Fibroblast of mammary gland (primary cell): ENCODE measurements at places on chromosomes 2 and 18.

DNA sequence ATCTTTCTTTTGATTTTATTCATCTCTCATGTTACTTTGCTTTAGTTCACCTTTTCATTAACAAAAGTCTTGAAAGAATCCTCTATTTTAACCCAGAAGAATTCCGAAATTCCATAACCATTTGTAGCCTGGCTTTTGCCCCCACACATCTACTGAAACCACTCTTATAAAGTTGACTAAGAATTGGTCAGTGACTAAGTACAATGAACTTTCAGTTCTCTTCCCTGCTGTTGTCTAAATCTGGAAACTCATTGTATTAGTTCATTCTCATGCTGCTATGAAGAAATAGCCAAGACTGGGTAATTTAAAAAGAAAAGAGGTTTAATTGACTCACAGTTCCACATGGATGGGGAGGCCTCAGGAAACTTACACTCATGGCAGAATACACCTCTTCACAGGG, 49.9 kb upstream of the PNPT1 start:
- peak; percentile 70 for DNase-seq

DNA sequence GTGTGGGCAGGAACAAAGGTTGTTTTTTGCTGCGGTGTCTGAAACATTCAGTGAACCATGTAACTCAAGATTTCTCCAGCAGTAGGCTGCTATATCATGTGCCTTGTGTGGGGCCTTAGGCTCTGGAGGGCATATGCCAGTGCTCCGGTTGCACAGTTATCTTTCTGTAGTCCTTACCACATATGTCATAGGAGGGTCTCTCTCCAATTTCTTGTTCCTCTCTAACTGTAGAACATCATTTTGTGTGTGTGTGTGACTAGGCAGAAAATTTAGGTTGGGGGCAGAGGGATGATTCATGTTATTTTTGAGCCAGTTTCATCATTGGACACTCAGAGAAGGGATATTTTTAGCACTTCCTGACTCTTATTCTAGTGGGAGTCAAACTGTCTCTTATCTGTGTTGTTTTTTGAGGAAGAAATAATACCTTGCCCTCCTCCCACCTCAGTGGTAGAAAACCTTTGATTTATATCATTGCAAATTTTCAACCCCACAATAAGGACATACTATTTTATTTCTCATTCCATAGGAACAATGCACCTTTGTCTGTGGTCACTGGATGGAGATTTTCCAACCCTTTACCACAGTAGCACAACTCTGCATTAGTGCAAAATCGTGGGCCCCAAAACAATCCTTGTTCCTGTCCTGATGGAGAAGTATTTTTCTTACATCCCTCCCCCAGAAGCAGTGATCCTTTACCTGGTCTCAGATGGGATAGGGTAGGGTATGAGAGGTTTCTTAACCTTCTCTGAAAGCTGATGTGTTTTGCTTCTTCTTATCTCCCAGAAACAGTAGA, 113.9 kb downstream of the CCDC74A start:
- peak; percentile 54 for DNase-seq

GRCh38 chr2:69124343-69124742, 111.4 kb downstream of the ANTXR1 start:
- DNase-seq, result no peak

- DNase-seq, result no peak
These were observed 12.8 kb downstream of the SPEG start for GRCh38 chr2:219447242-219448098.

GRCh38 chr2:193428336-193428818, 1233.6 kb upstream of the TMEFF2 start:
- DNase-seq, result no peak

- peak; percentile 63 for DNase-seq
These were observed 14.9 kb downstream of the PIKFYVE start for GRCh38 chr2:208280933-208281332.

DNA sequence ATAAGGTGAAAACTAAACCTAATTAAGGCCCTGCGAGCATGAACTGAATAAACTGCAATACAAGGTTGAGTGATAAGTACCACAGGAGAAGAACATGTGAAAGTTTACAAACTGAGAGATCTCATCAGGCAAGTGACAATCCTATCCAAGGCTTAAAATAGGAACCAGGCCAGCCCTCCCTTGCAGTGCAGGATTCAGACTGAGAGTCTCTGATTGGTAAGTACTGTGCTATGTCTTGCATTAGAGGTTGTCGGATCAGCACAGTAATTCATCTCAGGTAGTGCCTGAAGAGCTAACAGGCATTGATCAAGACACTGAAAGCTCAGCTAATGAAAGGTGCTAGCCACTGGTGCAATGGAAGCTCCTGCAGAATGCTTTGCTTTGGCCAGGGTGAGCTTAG, 801.7 kb upstream of the ID2 start:
- DNase-seq, result no peak

- DNase-seq, result peak; percentile 90
These were observed at the start of gene AGBL5 for GRCh38 chr2:27050996-27051901. Gene AGBL5 (plus strand): TSS chr2:27051668. CDS start chr2:27052959, 1,291 bp downstream.

DNA sequence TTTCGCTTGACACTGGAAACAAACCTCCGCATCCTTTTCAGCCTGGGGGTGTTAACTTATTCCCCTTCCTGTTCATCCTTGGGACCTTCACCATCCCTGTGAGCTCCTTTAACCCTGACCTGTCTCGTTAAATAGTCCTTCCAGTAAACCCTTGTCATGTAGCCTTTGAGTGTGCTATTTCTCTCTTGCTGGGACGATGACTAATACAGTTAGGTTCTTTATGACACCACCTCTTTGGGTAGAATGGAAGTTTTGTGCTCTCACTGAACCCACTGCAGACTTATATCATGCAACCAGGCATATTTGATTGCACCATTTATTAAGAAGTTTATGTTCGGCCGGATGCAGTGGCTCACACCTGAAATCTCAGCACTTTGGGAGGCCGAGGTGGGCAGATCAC, 40.5 kb upstream of the GAREM1 start:
- no peak for DNase-seq

DNA sequence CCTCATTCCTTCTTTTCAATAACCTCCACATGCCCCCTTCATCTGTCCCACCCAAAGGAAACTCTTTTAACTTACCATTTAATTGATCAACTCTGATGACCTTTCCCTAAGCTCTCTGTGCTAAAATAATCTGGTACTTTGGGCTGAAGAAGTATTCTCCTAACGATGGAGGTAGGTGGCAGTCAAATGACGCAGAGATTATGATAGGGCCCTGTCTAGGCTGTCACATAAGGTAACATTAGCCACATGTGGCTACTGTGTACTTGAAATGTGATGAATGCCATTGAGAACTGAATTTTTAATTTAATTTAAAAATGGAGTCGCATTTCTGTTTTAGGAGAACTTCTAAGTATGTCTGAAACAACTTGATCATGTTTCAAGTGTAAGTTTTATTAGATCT, 140.5 kb upstream of the TNP1 start:
- no peak for DNase-seq

GRCh38 chr2:54859997-54860701, 136.7 kb downstream of the EML6 start:
- peak; percentile 94 for DNase-seq

DNA sequence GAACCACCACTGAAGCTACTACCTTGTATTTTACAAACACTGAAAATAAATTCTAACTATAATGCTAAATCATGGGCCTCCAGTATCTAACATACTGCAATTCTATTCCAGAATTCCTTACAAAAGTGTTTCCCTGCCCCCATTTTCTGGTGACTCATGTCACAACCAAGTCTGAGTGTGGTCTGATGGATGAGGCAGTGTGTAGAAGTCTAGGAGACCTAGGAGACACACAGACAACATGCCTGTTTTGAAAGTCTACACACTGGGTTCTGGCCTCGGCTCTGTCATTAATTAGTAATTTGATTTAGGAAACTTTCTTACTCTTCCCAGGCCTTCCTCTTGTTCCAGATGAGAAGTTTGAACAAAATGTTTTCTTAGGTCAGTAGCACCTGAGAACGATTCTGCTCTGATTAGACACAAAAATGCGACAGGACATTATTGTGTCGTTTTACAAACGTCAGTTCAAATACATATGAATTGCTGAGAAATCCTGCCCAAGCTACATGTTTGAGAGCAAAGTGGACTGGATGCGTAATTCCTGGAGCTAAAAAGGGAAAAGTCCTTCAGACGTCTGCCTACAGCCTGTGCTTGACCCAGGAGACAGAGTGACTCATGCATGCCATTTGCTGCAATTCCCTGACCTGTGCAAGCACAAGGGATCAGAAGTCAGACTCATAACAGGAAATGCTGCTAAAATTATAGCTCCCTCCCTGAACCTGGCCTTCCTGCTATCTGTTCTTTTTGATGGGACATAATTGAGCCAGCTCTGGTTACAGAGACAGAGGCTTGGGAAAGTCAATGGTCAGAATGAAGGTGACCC, 494.4 kb downstream of the SOX11 start:
- peak; percentile 82 for DNase-seq

DNA sequence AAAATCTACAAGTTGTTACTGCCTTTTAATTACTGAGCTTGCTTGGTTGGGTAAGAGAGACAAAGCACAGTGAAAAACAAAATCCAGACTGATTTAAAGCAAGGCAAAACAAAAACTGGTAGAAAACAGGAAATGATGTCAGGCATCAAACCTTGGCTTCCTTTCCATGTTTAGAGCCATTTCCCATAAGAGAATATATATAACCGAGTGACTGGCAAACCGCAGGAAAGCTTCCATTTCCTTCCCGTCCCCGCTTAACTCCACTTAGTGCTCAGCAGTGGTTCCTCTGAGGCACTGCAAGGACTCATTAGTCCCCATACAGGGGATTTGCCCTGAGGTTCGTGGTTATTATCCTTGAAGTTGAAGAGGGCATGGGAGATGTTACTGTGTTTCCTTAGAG, 446.3 kb downstream of the LPIN1 start:
- DNase-seq, result no peak

- no peak for DNase-seq
These were observed 36.1 kb downstream of the SDC1 start for GRCh38 chr2:20188851-20189250.

GRCh38 chr2:79271456-79271855, 111.9 kb upstream of the REG3A start:
- no peak for DNase-seq

GRCh38 chr2:36823862-36824261, 127.4 kb downstream of the VIT start:
- DNase-seq, result no peak

GRCh38 chr2:33488715-33489540, 12.5 kb downstream of the RASGRP3 start:
- DNase-seq, result no peak

- DNase-seq, result no peak
These were observed 441.7 kb upstream of the SOX11 start for GRCh38 chr2:5250482-5250881.

GRCh38 chr2:1752751-1753150, 8.4 kb upstream of the PXDN start:
- no peak for DNase-seq

DNA sequence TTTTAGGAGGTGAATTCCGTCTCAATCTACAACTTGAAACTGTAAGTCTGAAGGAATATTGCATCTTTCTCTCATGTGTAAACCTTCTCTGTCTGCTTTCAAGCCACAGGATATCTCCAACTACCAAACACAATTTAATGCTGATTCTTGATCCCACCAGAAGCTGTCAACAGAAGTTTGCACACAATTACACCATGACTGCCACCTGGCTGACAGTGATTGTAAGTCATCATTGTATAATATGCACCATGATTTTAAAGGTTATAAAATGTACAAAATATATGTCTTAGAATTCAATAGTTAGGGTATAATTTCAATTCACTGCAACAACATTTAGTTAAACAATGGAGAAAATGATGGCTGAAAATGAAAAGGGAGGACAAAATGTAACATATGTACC, 18.4 kb downstream of the PREPL start:
- DNase-seq, result peak; percentile 20
